ENCODE measurements at places on chromosomes 2 and 18. TPM values are rescaled to one million over a fixed set of nuclear protein-coding genes. Genes with fewer than 3 reads are reported as not detected.

IL36G gene
- polyA plus RNA-seq: 6.2 TPM

GPR55 gene
- 0.88 TPM for polyA plus RNA-seq

DTNA gene
- 15.0 TPM for polyA plus RNA-seq

TPO gene
- polyA plus RNA-seq: 1.5 TPM

TUBA3D gene
- polyA plus RNA-seq: 0.29 TPM
